ENCODE measurements at places on chromosomes 4 and X. TPM values are rescaled to one million over a fixed set of nuclear protein-coding genes. Genes with fewer than 3 reads are reported as not detected.

GRCh38 chr4:5206016-5206790 is 154.9 kb downstream of the STK32B start:
- no peaks in the 10 kb centered on the region for H3K36me3 ChIP-seq
- H3K27ac ChIP-seq: no peak overlapping the region
- DNase-seq: no peak
- H3K27me3 ChIP-seq: peaks cover 2% of the 10 kb centered on the region
- no peak overlapping the region for H3K4me3 ChIP-seq

The CENPE gene
- total RNA-seq: 4.5 TPM

- no peaks in the 10 kb centered on the region for H3K36me3 ChIP-seq
- DNase-seq: no peak
- H3K4me1 ChIP-seq: no peaks in the 10 kb centered on the region
- H3K4me3 ChIP-seq: no peak overlapping the region
- H3K27ac ChIP-seq: no peak overlapping the region
- H3K27me3 ChIP-seq: no peaks in the 10 kb centered on the region
Measured at GRCh38 chr4:143406523-143406922, 69.8 kb downstream of the GAB1 start.

DNA sequence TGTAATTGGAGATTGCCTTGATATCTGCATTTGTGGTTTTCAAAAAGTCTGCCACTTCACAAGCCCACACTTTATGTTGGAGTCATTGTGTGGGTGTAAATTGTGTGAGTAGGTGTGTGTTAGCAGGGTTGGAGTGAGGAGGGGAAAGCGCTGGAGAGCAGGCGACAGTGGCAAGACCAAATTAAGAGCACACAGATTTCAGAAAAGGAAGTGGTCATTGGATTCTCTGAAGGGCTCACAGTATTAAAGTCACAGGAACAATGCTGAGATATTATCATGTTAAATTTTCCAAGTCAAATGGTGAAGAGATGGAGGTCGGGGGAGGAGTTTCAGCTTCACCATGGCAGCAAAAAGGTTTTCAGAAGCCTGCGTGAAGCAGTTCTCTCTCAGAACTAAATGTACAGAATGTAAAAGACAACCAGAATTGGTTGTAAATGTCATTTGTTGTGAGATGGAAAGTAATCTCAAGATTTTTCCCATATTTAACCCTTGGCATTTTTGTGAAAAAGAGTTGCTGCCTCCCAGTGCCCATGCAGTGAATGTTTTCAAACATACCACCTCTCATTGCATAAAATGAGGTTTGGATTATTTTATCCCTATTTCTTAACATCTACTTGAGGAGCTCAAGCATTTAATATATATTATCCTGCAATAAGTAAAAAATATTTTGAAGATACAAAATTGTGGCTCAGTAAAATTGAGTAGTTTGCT is 265.9 kb downstream of the ZNF674 start:
- no peaks in the 10 kb centered on the region for H3K36me3 ChIP-seq
- H3K27ac ChIP-seq: no peak overlapping the region
- no peak for DNase-seq
- H3K4me1 ChIP-seq: no peaks in the 10 kb centered on the region
- no peaks in the 10 kb centered on the region for H3K27me3 ChIP-seq

DNA sequence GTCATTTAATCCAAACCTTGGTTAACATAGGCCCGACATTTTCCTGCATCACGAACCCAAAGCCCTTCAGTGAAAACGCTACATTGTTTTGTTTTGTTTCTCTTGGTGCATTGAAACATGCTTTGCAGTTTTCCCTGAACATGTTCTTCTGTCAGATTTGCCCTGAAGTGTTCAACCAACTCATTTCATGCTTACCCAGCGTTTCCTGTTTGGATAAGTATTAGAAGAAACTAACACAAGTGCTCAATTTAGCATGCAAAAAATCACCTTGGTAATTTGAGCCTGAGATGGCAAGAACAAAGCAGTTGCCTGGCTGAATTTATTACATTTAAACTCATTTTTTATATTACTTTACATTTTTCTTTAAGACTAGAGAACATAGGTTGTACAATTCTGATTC is 160.1 kb upstream of the VCX3A start:
- H3K36me3 ChIP-seq: no peaks in the 10 kb centered on the region
- H3K4me3 ChIP-seq: no peak overlapping the region

The CXXC4 gene
- 1.2 TPM for total RNA-seq

DNA sequence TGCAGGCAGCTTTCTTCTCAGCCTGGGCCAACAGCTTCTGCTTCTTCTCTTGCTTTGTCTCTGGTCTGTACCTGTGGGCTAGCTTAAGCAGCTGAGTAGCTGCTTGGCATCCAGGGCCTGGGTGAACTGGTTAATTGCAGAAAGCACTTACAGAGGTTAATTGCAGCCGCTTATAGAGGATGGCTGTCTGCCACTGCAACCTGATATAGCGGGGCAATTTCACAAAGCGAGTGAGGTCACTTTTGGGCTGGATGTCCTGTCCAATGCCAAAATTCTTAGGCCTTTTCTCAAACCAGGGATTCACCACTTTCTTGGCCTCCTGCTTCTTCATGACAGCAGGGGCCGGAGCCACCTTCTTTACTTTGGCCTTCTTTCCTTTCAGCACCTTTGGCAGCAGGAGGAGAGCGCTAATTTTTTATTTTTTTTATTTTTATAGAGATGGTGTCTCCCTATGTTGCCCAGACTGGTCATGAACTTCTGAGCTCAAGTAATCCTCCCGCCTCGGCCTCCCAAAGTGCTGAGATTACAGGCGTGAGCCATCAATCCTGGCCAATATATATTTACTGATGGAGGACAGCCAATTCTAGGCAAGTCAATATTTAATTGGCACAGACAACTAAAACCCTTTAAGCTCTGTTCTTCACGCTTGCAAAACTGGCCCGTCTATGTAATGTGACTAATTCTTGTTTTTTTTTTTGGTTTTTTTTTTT is 61.0 kb downstream of the ENOPH1 start:
- H3K36me3 ChIP-seq: no peaks in the 10 kb centered on the region
- no peaks in the 10 kb centered on the region for H3K27me3 ChIP-seq
- no peak overlapping the region for H3K27ac ChIP-seq
- no peaks in the 10 kb centered on the region for H3K4me1 ChIP-seq
- H3K4me3 ChIP-seq: no peak overlapping the region

GRCh38 chr4:105067946-105068345 is 78.7 kb upstream of the TET2 start:
- H3K36me3 ChIP-seq: no peaks in the 10 kb centered on the region
- no peak for DNase-seq
- H3K4me3 ChIP-seq: no peak overlapping the region
- H3K27me3 ChIP-seq: no peaks in the 10 kb centered on the region

The BRCC3 gene
- 19.3 TPM for total RNA-seq

- H3K27me3 ChIP-seq: no peaks in the 10 kb centered on the region
- H3K27ac ChIP-seq: no peak overlapping the region
- no peak overlapping the region for H3K4me3 ChIP-seq
- peaks cover 16% of the 10 kb centered on the region for H3K4me1 ChIP-seq
- DNase-seq: no peak
Measured at GRCh38 chr4:145880355-145880960, 58.2 kb downstream of the ZNF827 start.

DNA sequence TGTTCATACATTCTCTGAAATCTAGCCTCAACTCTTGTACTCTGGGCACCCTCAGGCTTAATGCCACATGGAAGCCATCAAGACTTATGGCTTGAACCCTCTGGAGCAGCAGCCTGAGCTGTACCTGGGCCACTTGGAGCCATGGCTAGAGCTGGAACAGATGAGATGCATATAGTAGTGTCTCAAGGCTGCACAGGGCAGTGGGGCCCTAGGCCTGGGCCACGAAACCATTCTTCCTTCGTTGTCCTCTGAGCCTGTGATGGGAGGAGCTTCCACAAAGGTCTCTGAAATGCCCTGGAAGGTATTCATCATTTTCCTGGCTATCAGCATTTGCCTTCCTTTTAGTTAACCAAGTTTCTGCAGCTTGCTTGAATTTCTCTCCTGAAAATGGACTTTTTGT is 1427.2 kb upstream of the PCDH10 start:
- DNase-seq: no peak
- no peak overlapping the region for H3K27ac ChIP-seq
- no peak overlapping the region for H3K4me3 ChIP-seq

DNA sequence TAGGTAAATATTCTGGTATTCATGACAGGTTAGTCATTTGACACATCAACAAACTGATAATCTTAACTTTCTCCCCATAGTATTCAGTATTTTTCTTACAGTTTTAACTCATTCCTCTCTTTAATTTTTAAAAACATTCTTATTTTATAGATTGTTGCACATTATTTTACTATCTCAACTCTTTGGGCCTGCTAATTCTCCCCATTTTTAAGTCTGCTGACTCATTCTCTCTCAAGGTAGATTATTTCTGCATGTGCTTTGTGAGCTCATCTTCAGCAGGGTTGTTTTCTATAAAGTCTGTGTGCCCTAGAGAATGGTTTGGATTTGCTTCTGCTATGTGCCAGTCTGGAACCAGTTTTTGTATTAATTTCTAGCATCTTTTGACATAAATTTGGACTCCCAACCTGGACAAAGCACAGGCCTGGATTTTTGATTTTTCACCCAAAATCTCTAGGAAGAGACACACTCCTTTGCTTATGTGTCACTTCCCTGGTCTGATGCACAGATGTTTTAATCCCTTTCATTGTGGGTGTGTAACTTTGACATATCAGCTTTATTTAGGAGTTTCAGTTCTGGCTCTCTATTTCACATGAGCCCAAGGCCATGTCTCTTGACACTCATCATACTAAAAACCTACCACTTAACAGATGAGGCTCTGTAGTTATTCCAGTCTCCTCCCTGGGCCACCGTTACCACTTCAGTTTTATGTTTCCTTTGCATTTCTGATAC is 194.3 kb upstream of the PGRMC2 start:
- H3K36me3 ChIP-seq: no peaks in the 10 kb centered on the region
- no peaks in the 10 kb centered on the region for H3K27me3 ChIP-seq
- no peak for DNase-seq
- H3K27ac ChIP-seq: no peak overlapping the region

DNA sequence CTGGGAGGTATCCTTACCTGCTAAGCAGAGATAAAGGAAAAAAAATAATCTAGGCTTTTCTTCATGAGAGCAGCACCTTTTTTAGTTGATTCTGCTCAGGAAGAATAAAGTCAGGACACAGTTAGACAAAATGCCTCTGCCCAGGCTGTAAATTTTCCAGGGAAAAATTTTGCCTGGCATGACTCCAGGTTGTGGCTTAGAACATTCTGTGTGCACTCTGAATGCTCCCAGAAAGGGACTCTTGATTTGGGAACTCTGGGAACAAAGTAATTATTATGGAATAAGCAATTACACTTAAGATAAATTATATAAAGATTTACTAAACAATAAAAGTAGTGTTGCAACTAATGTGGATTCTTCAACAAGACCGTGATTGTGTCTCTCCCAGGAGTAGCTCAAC is 826.2 kb upstream of the TENM3 start:
- H3K27ac ChIP-seq: no peak overlapping the region
- H3K4me1 ChIP-seq: no peaks in the 10 kb centered on the region
- H3K36me3 ChIP-seq: no peaks in the 10 kb centered on the region
- H3K4me3 ChIP-seq: no peak overlapping the region

- H3K36me3 ChIP-seq: no peaks in the 10 kb centered on the region
- no peak for DNase-seq
- H3K4me1 ChIP-seq: no peaks in the 10 kb centered on the region
- no peak overlapping the region for H3K4me3 ChIP-seq
- no peaks in the 10 kb centered on the region for H3K27me3 ChIP-seq
- no peak overlapping the region for H3K27ac ChIP-seq
Measured at GRCh38 chrX:85765651-85766050, 281.7 kb downstream of the CHM start.

GRCh38 chrX:39714471-39714870 is 383.3 kb downstream of the BCOR start:
- no peak overlapping the region for H3K27ac ChIP-seq
- no peaks in the 10 kb centered on the region for H3K27me3 ChIP-seq
- DNase-seq: no peak

DNA sequence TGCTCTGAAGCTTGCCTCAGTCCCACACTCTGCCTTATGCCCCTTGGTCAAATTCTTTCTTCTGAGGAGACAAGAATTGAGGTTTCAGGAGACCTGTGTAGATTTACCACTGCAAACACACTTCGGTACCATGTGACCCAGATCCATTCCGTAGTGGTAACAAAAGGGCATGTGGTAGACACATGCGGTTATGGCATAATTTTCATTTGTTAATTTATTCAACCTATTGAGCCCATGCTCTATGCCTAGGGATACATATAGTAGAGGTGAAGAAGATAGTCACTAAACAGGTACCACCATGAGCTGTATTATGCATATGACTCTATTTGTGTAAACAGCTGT is 190.9 kb downstream of the NDST4 start:
- no peak for DNase-seq
- no peaks in the 10 kb centered on the region for H3K27me3 ChIP-seq
- H3K27ac ChIP-seq: no peak overlapping the region
- H3K4me1 ChIP-seq: no peaks in the 10 kb centered on the region

DNA sequence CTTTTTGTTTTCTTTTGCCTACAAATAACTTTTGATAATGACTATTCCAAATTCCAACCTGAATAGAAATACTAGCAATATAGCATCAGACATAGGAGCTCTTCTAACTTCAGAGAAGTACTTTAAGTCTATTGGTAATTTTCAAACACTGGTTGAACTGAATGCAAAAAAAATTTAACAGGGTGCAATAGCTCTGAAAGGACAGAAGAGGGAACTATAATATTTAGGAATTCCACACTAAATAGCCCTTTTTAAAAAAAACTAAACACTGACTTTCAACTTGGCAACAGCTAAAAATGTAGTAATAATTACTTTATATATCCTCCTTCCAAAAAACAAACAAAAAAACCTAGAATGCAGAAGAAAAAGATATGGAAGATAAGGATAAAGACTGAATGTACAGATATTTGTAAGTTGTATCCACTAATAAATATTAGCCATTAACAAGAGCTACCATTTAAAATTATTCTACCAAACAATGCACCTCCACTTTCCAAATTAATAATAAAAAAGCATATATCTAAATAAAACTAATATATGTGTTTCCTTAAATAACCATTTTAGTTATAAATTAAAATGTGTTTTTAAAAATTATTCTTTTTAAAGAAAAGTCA is 81.4 kb downstream of the FBXW7 start:
- H3K36me3 ChIP-seq: no peaks in the 10 kb centered on the region
- no peaks in the 10 kb centered on the region for H3K27me3 ChIP-seq
- DNase-seq: no peak

DNA sequence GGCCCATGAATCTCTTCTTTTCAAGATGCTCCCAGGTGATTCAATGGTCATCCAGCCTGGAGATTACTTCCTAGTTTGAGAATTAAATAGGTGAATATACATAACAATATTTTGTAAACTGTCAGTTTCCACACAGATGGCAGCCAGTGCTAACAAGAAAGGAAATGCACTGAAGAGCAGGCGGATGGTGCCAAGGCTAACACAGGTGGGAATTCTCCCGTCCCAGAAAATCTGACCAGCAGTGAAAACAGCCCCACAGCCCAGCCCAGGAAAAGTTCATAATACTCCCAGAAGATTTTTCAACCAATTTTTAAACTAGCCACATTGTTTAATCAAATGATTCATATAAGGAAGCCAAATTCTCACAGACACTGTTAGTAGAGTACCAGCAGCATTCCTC is 387.2 kb upstream of the GATB start:
- no peaks in the 10 kb centered on the region for H3K36me3 ChIP-seq
- H3K4me3 ChIP-seq: no peak overlapping the region
- H3K4me1 ChIP-seq: no peaks in the 10 kb centered on the region
- H3K27me3 ChIP-seq: no peaks in the 10 kb centered on the region

GRCh38 chr4:40702137-40702799 is 47.5 kb upstream of the NSUN7 start:
- no peak for DNase-seq
- no peaks in the 10 kb centered on the region for H3K36me3 ChIP-seq
- H3K27me3 ChIP-seq: no peaks in the 10 kb centered on the region
- H3K4me3 ChIP-seq: no peak overlapping the region

Data from prostate gland (tissue), 2 donors.